WTC11 (cell line): ENCODE measurements at places on chromosomes 5 and 9.

GRCh38 chr5:174172566-174172965 is 127.1 kb downstream of the NSG2 start:
- DNase-seq = no peak

DNA sequence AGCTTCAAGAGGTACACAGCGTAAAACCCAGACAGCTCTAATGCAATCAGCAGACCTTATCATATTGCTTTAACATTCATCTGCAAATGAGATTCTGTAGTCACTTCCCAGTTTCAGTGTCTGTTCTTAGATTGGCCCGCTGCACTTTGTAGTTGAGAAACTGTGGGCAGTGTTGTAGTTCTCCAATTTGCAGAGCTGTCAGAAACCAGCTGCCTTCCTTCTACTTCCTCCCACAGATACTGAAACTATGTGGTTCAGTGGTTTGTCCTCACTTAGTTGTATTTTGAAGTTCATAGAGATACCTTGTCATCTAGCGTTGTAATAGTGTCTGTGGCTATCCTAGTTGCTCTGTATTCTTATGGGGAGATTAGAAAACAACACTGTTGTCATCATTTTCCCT is 39.6 kb upstream of the TRIM36 start:
- DNase-seq = no peak

GRCh38 chr5:174533751-174534241 is 190.6 kb upstream of the MSX2 start:
- DNase-seq = no peak

DNA sequence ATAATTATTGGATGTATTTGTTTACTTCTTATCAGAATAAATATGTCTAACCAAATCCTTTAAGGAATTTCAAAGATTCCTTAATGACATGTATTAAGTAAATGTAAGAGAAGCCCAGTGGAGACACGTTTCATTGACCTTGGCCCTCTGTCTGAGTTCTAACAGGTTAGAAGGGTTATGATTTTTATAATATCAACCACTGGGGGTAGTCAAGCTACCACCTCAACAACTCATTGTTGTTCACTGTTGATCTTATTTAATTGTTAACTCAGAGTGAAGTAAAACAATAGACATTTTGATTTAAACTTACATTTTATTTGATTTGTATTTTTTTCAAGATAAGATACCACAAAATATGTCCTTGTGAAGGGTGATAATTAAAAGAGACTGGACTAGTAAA is 499.2 kb upstream of the COX7C start:
- no peak for DNase-seq

GRCh38 chr9:91273853-91274552 is 87.7 kb downstream of the AUH start:
- DNase-seq = no peak

GRCh38 chr5:173463207-173463606 is 135.0 kb upstream of the STC2 start:
- no peak for DNase-seq

GRCh38 chr5:150553911-150554310 is 46.0 kb downstream of the NDST1 start:
- no peak for DNase-seq

DNA sequence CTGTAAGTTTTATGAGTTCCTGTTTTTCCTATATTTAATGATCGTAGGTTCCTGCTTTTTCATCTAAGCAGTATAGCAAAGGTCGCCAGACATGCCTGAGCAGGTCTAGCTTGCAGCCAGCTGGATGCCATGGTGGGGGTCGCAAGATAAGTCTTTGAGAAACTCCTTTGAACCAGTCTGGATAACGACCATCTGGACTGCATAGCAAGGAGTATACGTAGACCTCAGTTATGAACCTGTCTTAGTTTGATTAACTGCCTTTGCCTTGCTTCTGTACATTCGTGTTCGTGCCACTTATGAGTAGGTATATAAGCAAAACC is 8.4 kb upstream of the SPATA31E1 start:
- DNase-seq = no peak

DNA sequence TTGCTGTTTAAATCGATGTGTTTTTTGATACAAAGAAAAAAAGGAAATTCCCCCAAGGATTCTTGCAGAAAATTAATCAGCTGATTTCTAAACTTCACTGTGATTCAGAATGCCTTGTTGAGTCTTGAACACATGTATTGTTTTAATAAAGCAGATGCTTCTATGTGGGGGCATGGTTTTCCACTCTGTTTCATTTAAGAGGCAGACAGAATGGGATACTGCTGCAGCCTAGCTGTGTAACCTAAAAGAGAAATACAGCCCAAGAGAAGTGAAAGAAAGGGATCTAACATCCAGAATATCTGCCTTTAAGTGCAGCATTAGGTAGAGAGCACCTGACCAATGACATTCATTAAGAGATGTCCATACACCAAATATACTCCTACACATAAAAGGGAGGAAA is 365.1 kb upstream of the CCNH start:
- no peak for DNase-seq

- DNase-seq = no peak
Observed at GRCh38 chr9:85405566-85405950, 336.2 kb downstream of the AGTPBP1 start.

DNA sequence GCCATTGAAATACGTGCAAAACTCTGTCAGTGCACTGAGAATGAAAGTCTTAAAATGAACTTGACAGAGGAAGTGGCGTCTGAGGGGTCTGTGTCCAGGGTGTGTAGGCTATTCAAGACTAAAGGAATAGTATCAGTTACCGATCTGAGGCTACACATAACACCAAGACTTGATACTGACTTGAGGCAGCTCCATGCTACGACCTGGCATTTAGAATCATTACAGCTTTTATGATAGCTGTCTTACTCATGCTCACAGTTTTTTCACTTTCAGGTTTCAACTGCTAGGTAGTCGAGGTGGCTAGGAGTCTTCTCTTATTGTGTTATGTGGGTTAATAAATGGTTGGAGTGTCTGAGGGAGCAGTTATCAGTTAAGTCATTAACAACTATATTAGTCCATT is 92.8 kb upstream of the SLCO6A1 start:
- no peak for DNase-seq
